ENCODE measurements at places on chromosomes 3 and 15.

DNA sequence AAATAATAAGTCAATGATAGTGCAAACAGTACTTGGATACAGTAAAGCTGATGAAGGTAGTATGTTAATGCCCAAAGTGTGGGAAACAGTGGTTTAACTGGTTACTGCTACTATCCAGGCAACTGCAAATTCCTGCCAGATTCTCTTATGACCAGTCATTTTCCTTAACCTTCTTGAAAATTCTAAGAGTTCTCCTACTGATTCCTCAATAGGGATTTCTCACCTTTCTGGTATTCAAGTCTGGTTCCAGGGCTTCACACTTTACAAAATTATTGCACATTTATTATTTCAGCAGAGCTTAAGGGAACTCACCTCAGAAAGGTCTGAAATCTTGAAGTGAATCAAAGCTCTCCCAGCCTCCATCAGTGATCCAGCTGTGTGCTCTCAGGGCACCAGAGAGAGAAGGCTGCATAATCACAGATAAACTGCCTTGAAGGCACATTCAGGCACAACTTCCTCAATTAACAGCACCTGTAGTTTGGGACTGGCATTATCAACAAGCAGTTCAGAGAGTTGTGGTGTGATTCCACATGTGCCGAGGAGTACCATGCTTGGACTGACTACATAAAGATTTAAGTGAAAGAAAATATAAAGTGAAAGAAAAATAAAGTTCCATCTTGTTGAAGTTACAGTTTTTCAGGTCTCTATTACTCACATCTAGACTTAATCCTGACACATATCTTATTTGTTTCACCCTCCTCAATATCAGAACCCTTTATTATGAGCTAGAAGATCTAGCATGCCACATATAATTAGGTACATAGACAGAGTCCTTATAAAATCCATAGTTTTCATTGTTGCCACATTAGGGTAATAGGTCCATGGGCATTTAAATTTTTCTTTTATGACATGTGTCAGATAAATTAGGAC is 59.5 kb upstream of the TIPARP start:
- DNase-seq, result no peak

DNA sequence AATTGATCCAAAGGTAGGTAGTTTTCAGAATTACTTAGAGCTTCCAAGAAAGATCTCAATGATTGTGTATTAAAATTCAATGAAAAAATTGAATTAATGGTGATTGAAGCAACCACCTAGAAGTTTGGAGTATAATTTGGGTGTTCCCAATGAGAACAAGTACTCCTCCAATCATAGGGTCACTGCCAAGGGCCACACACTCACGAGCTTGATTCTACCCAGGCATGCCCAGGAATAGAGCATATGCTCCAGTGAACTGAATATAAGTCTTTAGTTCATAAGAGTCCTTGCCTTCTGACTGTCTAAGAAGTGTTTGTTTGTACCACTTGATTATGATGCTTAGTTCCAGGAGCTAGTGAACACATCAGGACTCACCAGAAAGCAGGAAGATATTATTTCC is 133.9 kb downstream of the CPNE4 start:
- DNase-seq, result no peak

DNA sequence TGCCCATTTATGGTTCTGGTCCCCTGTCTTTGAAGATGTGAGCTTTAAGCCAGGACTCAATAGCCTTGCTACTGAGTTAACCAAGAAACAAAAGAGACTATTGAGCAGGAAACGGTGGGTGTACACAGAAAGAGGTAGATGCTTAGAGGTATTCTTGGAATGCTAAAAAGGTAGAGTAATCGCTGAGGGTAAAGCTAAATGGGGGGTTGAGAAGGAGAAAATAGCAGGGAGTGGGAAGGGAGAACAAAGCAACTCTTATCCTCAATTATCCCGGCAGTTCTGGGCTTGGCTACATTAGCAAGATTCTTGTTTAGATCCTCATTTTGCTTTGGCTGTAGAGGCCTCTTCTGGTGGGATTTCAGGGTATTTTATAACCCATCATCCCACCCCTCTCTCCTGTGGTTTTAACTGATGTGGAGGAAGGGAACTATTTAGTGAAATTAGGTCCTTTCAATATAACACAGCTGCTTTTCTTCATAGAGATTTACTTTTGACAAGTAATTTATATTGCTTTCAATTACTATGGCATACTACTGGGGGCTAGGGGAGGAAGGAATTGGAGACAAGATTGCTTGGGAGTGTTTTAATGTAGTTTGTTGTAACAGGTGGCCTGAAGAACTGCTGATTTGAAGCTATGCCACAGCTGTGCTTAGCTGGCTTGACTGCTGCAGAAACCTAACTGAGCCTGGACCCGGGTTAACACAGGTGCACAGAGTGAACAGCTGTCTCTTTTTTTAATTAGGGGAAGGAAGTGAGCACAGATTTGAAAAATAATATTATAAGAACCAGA is 234.3 kb upstream of the CCDC54 start:
- no peak for DNase-seq

GRCh38 chr15:35089551-35089950 is 4.5 kb upstream of the NANOGP8 start:
- DNase-seq, result no peak

- no peak for DNase-seq
These were observed 12.3 kb downstream of the ISLR start for GRCh38 chr15:74185710-74186348.

GRCh38 chr15:68640791-68641331 is 62.1 kb downstream of the CORO2B start:
- DNase-seq, result no peak

DNA sequence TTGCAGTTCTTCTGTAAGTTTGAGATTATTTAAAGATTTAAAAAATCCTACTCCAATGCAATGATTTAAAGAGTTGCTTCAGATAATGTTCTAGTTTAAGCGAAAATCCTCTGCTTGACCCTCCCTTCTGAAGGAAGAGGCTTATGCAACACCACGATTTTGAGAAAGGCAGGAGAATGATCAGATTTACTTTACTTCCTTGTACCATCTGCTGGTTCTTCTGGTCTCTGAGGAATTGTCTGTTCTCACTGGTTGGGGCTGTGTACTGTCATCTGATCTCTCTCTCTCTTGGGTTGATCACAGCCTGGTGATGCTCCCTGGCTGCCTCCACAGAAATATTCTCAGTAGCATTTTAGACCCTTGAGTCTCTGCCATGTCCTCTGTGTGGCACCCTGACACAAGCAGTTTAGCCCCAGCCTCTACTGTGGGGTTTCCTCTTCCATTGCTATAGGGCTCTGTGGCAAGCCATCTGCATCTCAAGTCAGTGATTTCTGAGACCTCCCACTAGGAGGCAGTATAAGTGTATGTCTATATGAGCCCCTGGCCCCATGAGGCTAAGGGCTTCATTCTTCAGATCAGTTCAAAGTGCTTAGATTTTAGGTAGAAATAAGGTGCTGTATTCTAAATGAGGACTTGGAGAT is 50.8 kb upstream of the PLAAT1 start:
- DNase-seq, result no peak

GRCh38 chr15:69869881-69870505 is 227.7 kb downstream of the TLE3 start:
- DNase-seq, result no peak

DNA sequence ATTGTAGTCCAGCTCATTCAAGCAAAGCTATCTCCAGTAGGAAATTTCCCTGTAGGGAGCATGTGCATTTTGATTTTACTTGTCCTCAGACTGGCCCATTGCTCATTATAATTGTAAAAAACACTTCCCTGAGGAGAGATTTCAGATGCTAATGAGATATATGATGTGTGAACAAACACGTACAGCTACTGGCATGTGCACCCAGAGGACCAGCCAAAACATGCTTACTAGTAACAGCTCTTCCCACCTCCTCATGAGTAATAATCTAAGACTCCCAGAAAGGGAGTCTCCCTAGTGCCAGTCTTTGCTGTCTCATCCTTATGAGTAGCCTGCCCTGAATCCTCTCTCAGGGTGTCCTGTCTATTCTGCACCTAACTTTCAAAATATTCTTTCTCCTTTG is 43.4 kb downstream of the FBXO22 start:
- DNase-seq, result no peak

DNA sequence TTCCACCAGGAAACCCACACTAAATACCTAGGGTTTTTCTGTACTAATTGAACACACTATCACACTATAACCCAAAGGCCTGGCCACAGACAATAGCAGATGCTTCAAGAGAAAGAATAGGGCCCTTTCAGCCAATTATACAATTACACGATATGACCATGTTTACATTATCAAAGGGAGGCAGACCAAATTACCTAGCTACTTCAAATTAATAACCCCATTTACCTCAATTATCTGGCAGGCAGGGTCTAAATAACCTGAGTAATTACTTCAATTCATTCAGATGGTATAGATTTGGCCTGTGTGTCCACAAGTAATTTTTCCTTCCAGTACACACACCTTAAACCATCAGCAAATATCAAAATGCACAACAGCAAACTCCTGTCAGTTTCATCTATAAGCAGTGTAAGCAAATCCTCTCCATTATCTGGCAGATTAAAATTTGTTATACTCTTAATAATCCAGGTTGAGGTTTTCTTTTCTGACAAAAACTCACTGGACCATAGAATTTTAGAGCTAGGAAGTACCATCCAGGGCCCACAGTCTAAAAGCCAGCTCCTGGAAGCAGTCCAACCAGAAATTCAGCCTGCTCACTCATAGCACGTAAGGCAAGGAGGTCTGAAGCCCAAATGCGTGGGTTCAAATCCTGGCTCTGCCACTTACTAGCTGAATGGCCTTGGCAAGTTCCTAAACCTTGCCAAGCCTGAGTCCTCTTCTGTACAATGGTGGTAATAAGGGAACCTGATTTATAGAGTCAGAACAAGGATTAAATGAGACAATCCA is 51.8 kb downstream of the RFTN1 start:
- DNase-seq, result no peak

GRCh38 chr3:52934630-52935530 is 37.5 kb upstream of the STIMATE start:
- DNase-seq, result no peak

DNA sequence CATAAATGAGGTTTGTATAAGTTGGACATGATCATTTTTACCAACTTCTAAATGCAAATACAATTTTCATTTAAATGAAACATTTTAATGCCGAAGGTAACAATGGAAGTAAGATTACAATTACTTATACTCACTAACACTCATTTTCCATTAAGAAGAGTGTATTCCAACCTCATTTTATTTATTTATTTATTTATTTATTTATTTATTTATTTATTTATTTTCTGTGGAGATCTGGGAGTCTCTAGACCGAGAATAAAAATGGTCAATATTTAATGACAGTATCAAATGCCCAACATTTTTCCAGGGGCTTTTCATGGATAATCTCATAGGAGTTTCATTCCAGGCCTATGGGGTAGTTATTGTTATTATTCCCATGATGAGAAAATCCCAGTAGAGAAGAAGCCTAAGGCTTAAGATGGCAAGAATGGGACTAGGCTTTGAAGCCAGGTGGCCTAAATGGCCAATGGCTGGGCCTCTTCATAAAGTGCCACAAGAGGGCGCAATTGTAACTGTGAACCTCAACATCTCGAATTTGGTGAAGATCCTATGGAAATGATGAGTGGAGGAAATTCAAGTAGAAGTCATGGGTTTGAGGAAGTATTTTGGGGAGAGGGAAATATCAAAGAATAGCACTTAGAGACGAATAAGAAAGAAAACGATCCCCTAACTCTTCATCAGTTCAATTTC is 21.3 kb downstream of the VGLL3 start:
- no peak for DNase-seq

DNA sequence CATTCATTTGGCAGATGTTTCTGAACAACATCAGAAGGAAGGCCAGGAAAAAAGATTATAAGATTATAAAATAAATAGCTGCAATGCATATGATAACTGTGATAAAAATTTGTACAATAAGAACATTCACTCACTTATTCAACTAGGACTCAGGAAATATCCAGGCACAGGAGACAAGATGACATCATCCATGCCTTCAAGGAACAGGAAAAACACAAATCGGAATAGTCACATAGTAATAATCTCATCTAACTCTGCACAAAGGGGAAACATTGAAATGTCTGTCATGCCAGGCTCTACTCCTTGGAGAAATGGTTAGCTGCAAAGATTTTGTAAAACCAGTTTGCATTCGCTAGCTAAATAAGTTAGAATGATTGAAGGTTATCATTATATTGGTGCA is 233.5 kb upstream of the AGTR1 start:
- DNase-seq, result no peak

DNA sequence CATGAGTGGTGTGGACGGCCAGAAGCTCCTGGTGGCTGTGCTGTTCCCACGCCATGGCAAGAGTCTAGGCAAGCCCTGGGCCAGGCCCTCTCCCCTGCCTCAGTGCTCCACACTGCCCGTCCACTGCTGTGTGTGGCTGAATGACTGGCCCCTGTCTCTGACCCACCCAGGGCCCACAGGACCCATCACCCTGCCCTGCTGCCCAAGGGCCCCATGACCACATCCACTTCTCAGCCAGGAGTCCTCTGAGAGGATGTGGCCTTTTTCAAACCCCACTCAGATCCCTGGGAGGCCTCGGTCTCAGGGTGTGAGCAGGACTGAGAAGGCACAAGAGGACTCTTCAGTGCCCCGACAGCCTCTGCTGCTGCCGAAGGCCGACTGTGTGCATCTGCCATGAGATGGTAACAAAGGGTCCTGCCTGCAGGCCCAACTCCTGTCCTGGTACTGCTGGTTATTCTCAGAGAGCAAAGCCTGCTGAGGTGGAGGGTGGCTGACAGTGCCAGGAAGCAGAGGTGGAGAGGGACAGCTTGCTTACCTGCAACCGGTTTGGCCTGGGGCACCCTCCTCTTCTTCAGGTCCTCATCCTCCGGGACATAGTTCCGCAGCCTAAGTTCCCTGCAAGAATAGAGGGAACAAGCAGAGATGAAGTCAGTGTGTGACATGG is 47.5 kb downstream of the PTH1R start:
- no peak for DNase-seq

- no peak for DNase-seq
These were observed 22.7 kb upstream of the ZBTB20 start for GRCh38 chr3:115169808-115170207.

DNA sequence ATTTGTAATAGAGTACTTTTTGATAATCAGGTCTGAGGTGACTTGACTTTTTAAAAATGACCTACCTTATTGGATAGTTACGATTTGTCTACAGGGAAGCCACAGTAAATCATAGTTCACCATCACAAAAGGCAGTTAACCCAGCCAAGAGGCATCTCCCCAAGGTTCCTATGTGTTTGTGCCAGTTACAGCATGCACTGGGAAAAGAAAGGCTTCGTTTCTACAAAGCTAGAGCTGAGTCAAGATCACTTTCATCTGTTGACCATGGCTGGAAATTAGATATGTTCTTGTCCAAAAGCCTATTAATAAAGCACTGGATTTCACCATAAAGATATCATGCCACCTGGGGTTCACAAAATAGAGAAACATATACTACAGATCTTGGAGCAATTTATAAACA is 139.9 kb downstream of the GREM1 start:
- no peak for DNase-seq

DNA sequence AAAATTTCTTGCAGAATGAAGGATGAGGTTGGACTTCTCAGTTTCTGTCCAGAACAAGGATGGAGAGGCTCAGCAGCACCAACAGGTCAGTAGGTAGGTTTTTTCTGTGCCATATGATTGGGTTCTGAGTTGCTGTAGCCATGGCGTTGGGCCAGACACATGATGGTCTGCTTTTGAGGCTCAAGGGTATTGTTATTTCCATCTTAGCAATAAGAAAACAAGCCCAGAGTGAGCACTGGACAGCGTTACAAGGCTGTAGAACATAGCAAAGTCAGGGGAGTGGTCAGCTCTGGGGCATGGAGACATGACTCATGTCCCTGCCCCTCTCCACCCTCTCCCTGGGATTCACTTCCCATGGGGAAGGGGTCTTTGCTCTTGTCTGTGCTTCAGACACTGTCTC is 137.6 kb upstream of the TOPAZ1 start:
- DNase-seq, result no peak

GRCh38 chr3:38154033-38154494 is 11.3 kb upstream of the OXSR1 start:
- DNase-seq, result no peak

GRCh38 chr3:12148183-12148940 is 10.3 kb downstream of the TIMP4 start:
- DNase-seq, result peak; percentile 85

All from right atrium auricular region (tissue), 2 donors.